Activated CD4-positive, alpha-beta T cell treated with anti-CD3 and anti-CD28 coated beads, Interleukin-2, amount 50 U/mL, for 48 hours (primary cell): ENCODE measurements at places on chromosomes 5 and 9.
A peak's percentile ranks its signal among the peaks of the same experiment; 100 is the strongest.

GRCh38 chr9:99576002-99576401 lies 245.7 kb upstream of the NR4A3 start:
- no peak for DNase-seq

DNA sequence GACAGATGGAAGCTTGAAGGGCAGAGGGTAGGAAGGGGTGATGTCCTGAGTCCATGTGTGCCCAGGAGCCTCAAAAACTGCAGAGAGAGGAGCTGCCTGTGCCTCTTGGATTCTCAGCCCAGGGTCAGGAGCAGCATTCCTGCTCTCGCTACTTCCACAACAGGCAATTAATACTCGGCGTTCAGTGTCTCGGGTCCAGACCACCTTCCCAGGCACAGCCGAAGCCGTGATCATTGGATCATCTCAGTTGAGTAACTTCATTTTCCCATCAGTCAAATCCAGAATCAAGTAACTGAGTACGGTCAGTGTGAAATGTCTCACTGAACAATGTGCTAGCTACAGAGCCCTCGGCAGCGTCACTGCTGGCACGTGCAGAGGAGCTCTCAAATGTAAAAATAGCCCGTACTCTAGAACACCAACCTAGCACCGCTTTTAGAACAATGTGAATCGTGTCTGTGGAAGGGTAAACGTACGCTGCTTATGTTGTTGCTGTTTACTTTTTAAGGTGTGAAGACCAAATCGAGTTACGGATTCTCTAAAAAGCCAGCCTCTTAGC lies 63.5 kb upstream of the IRX4 start:
- no peak for DNase-seq

DNA sequence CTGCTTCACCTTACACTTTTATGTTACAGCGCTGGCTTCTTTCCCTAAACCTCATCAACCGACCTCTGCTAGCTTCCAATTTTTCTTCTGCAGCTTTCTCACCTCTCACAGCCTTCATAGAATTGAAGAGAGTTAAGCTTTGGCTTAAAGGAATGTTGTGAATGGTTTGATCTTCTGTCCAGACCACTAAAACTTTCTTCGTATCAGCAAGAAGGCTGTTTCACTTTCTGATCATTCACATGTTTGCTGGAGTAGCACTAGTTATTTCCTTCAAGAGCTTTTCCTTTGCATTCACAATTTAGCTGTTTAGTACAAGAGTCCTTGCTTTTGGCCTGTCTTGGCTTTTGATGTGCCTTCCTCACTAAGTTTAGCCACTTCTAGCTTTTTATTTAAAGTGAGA lies 49.5 kb downstream of the NR3C1 start:
- DNase-seq, result no peak

GRCh38 chr5:152349683-152350526 lies 55.2 kb downstream of the NMUR2 start:
- DNase-seq, result peak; percentile 36

GRCh38 chr5:16364910-16365309 lies 100.7 kb downstream of the ZNF622 start:
- no peak for DNase-seq

GRCh38 chr9:96487029-96487396 lies 37.0 kb downstream of the HABP4 start:
- no peak for DNase-seq

DNA sequence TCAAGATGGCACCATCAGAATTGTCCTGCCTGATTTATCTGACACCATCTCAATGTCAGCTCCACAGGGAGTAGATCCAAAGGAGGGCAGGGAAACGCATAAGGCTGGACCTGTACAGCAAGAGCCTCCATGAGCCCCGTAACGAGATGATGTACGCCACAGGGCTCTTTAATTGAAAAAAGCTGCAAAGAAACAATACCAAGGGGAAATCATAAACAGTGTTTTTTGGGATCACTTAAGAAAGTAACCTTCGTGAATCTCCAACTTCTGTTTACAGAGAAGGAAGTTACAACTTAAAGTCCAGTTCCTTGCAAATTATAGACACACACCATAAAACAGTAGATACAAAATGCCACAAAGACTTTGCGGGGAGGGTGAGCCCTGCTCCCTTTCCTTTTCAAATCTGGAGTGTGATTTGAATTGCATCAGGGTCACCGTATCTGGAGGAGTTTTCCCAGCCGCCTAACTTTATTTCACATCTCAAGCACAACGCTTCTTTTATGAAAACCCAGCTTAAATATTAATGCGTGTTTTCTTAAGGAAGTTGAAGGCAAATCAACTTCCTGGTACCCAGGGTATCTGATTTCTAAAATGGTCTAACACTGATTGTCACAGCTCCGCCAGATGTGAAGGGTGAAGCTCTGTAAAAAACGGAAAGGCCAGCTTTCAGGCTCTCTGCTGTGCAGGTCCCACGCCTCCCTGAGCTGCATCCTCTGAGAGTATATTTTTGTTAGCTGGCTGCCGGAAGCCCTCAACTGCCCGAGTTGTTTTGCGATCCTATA lies 88.9 kb downstream of the EBF1 start:
- no peak for DNase-seq

GRCh38 chr5:141903261-141903660 lies 20.4 kb upstream of the DELE1 start:
- no peak for DNase-seq

- DNase-seq, result no peak
Observed at GRCh38 chr5:90020575-90021538, 388.7 kb downstream of the CETN3 start.

DNA sequence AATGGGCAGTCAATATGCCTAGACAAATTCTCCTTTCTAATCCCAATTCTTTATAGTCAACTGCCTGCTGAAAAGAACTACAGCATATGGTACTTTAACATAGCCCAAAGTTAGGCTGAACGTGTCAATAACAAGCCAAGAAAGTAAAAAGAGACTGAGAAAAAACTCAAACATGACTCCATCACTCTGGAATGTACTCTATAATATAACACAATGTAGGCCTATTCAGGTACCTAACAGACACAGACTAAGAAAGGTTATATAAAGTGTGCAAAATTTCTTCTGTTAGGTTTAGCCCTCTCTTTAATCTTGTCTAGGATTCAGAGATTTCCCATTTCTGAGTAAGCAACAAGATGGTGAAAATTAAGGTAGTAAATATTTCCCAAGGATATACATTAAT lies 209.7 kb upstream of the PRR16 start:
- DNase-seq, result no peak

GRCh38 chr9:112037281-112038016 lies 137.6 kb downstream of the SUSD1 start:
- DNase-seq, result peak; percentile 70

DNA sequence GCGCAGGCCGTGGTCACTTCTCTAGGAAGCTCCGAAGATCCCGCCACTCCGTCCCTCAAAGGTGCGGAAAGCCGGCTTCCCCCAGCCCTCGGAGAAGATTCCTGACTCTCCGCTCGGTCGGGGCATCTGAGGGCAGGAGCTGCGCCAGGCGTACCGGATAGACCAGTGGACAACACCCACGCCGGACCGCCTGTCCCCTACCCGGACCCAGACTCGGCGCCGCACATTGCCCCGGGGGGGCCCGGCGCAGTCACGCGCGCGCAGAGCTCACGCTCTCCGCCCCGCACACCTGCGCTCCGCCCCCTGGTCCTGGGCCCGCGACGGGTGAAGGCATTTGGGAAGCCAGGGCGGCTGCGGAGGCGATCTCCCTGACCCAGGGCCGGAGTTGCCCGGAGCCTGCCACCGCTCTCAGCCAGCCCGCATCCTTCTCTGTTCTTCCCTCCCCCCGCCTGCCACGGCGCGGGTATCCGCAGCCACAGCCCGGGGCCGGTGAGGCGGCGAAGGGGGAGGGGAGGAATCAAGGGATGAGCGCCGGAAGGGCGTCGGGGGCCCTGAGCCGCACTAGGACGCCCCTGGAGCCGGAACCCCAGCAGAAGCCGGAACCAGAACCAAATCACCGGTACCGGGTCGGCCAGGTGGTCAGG lies 448 bp downstream of the RELL2 start:
- peak; percentile 57 for DNase-seq

DNA sequence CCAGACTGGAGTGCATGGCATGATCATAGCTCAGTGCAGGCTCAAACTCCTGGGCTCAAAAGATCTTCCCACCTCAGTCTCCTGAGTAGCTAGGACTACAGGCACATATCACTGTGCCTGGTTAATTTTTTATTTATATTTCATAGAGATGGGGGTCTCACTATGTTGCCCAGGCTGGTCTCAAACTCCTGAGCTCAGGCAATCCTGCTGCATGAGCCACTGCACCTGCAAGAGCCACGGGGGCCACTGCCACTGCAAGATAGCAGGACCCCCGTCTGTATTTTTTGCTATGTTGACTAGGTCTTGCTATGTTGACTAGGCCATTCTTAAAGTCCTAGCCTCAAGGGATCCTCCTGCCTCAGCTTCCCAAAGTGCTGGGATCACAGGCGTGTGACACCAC lies 6.5 kb downstream of the CYSTM1 start:
- no peak for DNase-seq
